ENCODE measurements at places on chromosomes 4 and X. TPM values are rescaled to one million over a fixed set of nuclear protein-coding genes. Genes with fewer than 3 reads are reported as not detected.

Gene CTAG2
- not detected for total RNA-seq

DNA sequence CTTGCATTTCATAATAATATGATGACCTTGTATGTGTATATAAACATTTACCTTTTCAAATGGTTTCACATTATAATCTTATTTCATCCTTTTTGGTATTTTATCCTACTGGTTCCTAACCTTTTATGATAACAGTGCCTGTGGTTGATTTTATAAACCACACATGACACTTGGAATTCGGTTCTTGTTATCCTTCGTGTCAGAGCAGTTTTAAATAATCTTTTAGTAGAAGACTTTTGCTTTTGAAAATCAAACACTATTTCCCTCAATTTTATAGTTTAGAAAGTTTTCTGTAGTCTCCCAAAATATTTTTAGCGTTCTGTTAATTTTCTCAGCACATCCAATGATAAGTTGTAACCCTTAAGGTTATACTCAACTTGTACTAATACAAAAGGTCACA, 676.8 kb downstream of the RAPGEF2 start:
- DNase-seq: no peak

- no peak for DNase-seq
Measured at GRCh38 chr4:76376534-76376933, 44.4 kb downstream of the CCDC158 start.

Gene SUPT20HL2
- total RNA-seq: not detected

Gene PUDP
- 19.1 TPM for total RNA-seq

Measured in mammary epithelial cell (primary cell).